IMR-90 (cell line): ENCODE measurements at places on chromosomes 5 and 9. TPM values are rescaled to one million over a fixed set of nuclear protein-coding genes. Genes with fewer than 3 reads are reported as not detected.

SEMA4D gene
- polyA plus RNA-seq = 1.1 and 1.5 TPM in 2 replicates

NR6A1 gene
- 0.10 and 0.14 TPM in 2 replicates for polyA plus RNA-seq

GOLM1 gene
- 46.0 and 59.2 TPM in 2 replicates for polyA plus RNA-seq

PRDM9 gene
- polyA plus RNA-seq = not detected in 2 replicates

CCT5 gene
- polyA plus RNA-seq = 308 and 358 TPM in 2 replicates

NEURL1B gene
- polyA plus RNA-seq = 2.6 and 2.8 TPM in 2 replicates

ACOT12 gene
- not detected in 2 replicates for polyA plus RNA-seq

RAPGEF6 gene
- polyA plus RNA-seq = 5.1 and 5.8 TPM in 2 replicates

PCSK1 gene
- polyA plus RNA-seq = not detected in 2 replicates

TRIM14 gene
- 8.5 and 8.8 TPM in 2 replicates for polyA plus RNA-seq
